ENCODE measurements at places on chromosomes 11 and 22.

- no peak for DNase-seq
These were observed at the start of gene TMPRSS5 for GRCh38 chr11:113705871-113706655. TSS of gene TMPRSS5 (minus strand) at chr11:113706308. CDS start at chr11:113706224, 84 bp downstream.

- DNase-seq = no peak
These were observed 19.3 kb upstream of the MIEF1 start for GRCh38 chr22:39482768-39483167.

DNA sequence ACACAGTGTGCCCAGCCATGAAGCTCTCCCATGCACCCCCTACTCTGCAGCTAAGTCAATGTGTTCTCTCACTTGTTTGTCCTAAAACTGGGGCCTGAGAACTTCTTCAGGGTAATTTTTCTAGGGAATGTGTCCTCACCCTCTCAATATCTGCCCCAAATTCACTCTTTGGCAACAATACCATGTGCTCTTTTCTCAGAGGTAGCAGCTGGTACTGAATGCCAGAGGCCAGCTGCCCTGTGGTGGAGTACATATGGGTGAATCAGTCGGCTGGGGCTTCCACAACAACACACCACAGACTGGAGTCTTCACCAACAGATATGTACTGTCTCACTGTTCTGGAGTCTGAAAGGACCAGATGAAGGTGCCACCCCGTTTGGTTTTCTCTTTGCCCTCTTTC is 97.7 kb upstream of the TOP3B start:
- no peak for DNase-seq

DNA sequence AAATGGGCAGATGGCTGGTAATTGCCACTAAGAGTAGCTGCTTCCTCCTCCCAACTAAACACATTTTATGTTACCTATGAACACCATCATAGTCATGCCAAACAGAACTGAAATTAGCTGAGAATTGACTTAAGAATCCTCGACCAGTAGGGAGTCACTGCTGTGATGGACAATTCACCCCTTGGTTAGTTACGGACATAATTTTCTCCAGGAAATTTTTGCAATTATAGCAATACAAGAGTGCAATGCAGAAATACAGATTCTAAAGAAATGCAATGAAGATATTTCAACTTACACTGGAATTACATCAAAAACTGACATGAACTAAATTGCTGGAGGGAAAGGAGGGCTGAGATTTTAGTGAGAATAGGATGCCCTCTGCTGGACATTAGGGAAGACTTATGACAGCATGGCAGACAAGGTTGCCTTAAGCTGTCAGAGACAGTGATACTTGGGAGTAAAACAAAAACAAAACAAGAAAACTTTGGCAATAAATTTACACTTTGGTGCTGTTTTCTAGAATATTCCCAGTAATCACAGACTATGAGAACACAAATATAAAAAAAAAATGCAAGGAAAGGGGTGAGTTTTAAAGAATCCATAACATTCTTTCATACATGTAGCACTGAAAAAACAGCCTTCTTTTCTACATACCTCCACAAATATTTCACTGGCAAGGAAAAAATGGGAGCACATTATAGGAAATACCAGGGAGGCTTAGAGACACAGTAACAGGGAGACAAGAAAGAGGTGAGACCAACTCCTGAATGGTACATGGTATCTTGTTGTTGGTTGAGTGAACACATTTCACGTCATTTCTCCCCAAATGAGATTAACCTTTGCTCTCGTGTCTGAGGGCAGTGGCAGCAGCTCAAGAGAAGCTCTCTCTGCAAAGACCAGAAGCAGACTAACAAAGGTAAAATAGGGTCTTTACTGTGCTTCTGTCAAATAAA is 11.2 kb upstream of the PPP2R1B start:
- DNase-seq = peak; percentile 8

- no peak for DNase-seq
These were observed 60.5 kb upstream of the SLC5A12 start for GRCh38 chr11:26782220-26782965.

- no peak for DNase-seq
These were observed 74.6 kb downstream of the RAB30 start for GRCh38 chr11:82996966-82997606.

DNA sequence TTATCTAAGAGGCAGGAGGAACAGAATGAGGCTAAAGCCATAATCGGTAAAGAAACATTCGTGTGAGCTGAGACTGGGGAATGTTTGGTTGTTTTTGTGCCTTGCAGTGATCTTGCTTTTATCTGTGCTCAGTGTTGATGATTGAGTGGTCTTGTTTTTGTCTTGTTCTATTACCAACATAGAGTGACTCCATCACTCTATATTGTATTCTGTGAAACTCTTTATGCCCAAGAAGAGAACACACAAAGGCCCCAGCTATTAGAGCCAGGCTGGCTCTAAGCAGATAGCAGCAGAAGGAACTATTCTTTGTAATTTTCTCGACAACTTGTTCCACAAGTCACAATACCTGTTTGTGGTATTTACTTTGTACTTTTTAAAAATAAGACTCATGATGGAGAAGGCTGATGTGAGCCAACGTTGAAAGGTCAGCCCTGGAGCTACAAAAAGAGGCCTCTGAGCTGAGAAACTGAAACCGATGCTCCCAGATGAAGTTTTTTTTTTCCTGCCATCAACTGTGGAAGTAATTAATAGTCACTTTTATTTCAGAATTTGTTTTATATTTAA is 68.4 kb downstream of the LARGE1 start:
- no peak for DNase-seq

DNA sequence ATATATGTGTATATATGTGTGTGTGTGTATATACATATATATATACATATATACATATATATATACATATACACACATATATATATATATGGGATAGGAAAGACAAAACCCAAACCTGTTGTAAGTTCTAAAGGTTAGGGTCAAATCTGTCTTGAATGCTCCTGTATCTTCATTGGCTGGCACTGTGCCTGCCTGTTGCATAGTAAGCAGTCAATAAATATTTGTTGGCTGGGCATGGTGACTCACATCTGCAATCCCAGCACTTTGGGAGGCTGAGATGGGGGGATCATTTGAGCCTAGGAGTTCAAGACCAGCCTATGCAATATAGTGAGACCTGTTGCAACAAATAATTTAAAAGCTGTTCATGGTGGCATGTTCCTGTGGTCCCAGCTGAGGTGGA is 205.4 kb downstream of the DBX1 start:
- no peak for DNase-seq

- no peak for DNase-seq
These were observed 259.7 kb downstream of the KIRREL3 start for GRCh38 chr11:126740846-126741245.
